Stimulated activated CD8-positive, alpha-beta memory T cell treated with anti-CD3 and anti-CD28 coated beads, Interleukin-12 subunit alpha, Interleukin-12 subunit beta, amount 100 ng/mL, for 4 hours (primary cell): ENCODE measurements at places on chromosomes 4 and X.

GRCh38 chrX:149818652-149819051 is 36.9 kb downstream of the MAGEA9 start:
- no peak for DNase-seq

- no peak for DNase-seq
Observed at GRCh38 chr4:138663883-138664282, 351.7 kb upstream of the NOCT start.

- no peak for DNase-seq
Observed at GRCh38 chrX:65871671-65872311, 168.1 kb downstream of the VSIG4 start.

DNA sequence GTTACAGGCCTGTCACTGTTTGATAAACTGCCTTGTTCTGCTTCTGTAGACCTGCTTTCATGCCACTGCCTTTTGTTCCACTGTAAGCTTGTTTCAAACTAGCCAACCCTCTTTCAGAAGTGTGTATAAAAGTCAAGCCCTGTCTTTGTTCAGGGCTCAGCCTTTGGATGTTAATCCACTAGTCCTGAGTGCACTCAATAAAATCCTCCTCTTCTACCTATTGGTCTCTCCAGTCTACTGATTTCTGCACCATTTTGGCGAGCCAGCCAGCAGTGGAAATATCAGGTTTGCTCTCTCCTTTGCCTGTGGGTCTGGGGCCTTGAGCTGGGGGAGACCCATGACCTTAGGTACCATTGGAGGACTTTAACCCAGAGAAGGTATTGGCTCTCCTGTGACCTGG is 901.6 kb upstream of the NDST4 start:
- no peak for DNase-seq

- no peak for DNase-seq
Observed at GRCh38 chrX:45001048-45001447, 128.1 kb downstream of the KDM6A start.

GRCh38 chr4:106914223-106914622 is 121.9 kb downstream of the DKK2 start:
- DNase-seq = no peak

DNA sequence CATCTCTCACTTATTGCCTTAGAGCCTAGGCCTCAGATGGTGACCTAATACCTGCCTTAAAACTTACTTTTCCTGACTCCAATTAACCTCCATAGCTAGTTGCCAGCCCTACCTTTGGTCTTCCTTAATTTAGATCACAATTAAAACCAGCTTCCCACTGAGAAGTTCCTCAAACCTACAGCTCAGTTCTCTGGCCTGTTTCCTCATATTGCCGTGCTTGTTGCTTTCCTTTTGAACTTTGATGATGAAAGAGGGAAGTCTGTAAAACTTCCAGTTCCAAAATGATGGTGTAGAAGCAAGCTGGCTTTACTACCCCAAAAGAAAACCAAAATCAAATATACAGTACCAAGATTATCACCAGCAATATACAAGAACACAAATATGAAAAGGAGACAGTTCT is 28.9 kb upstream of the CAMK2D start:
- DNase-seq = no peak

- DNase-seq = no peak
Observed at GRCh38 chrX:39112143-39112542, 310.9 kb downstream of the MID1IP1 start.

GRCh38 chr4:79381161-79381560 is 26.9 kb downstream of the GK2 start:
- no peak for DNase-seq

DNA sequence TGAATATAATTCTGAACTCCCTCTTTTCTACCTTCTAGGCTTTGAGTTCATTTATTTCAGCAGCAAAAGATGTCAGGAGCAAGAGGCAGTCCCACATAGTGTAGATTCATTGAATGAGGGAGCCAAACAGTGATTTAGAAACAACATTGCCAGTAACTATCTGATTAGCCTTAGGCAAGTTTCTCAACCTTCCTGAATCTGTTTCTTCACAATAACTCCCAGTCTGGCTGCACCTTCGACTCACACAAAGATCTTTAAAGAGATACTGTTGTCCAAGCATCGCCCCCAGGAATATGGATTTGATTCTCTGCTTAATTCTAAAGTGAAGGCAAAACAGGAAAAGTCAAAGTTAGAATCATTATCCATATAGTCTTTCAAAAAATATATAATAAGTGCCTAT is 1026.2 kb downstream of the DMD start:
- no peak for DNase-seq

- DNase-seq = no peak
Observed at GRCh38 chr4:110897784-110898183, 274.9 kb upstream of the PITX2 start.

GRCh38 chr4:54852054-54852453 is 194.3 kb downstream of the KIT start:
- no peak for DNase-seq
